ENCODE measurements at places on chromosomes 2 and 18. TPM values are rescaled to one million over a fixed set of nuclear protein-coding genes. Genes with fewer than 3 reads are reported as not detected.

Gene NYAP2
- total RNA-seq, result not detected

Gene CFAP65
- total RNA-seq, result 0.21 TPM

Gene C2orf92
- 1.0 TPM for total RNA-seq

Gene ASAP2
- total RNA-seq, result 55.5 TPM

Gene ANKRD30B
- not detected for total RNA-seq

Gene MAP2
- 0.86 TPM for total RNA-seq

Gene FEV
- total RNA-seq, result not detected

Gene SAP130
- 12.2 TPM for total RNA-seq

Gene FBXO48
- total RNA-seq, result 0.34 TPM

Gene PLCD4
- total RNA-seq, result 0.29 TPM

Gene MAIP1
- total RNA-seq, result 38.0 TPM

Gene LBH
- total RNA-seq, result 61.0 TPM

Gene PAIP2B
- 0.30 TPM for total RNA-seq

Gene COX5B
- 299 TPM for total RNA-seq

Gene FBXO36
- 1.4 TPM for total RNA-seq

Gene FOXI3
- not detected for total RNA-seq

Gene CFC1
- not detected for total RNA-seq

Gene SLC4A3
- 2.0 TPM for total RNA-seq

Gene HMSD
- total RNA-seq, result not detected

Gene TUBB8B
- total RNA-seq, result not detected

Gene ALPG
- 0.45 TPM for total RNA-seq

Gene CNRIP1
- total RNA-seq, result 2.2 TPM

Gene RBFA
- total RNA-seq, result 29.1 TPM

Measured in A549 treated with GW870086 at 1 μM for 4 hours (cell line).